ENCODE measurements at places on chromosomes 7 and 10.

- DNase-seq = no peak
Measured at GRCh38 chr10:78524941-78525340, 491.3 kb downstream of the RPS24 start.

DNA sequence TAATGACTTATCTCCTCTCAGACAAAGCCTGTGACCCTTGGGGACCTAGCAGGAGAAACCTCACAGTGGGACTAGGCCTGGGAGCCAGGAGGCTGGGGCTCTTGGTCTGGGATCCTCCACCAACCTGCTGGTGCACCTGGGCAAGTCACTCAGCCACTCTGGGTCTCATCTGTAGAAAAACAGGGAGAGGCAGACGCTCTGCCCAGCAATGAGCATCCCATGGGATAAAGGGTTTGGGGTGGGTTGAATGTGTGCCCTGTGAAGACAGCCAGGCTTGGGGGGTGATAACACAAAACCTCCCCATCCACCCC lies 81.6 kb downstream of the ZMIZ1 start:
- no peak for DNase-seq

DNA sequence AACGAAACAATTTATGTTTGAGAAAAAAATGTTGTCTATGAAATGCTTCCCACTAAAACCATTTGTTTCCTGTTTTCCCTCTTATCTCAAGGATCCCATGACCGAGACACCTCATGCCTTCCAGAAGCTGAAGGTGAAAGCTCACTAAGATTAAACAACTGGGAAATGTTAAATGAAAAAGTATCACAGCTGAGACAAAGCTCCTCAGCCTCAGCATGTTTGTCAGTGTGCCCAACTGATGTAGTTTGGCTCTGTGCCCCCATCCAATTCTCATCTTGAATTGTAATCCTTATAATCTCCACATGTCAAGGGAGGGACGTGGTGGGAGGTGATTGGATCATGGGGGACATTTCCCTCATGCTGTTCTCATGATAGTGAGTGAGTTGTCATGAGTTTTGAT lies 327.3 kb downstream of the HTR7 start:
- DNase-seq = no peak

- DNase-seq = no peak
Measured at GRCh38 chr7:96322847-96323461, 1.1 kb upstream of the SLC25A13 start.

Measured in OCI-LY7 (cell line).